ENCODE measurements at places on chromosomes 12 and 14.

- no peak for DNase-seq
Observed at GRCh38 chr14:96748362-96748761, 48.8 kb upstream of the VRK1 start.

DNA sequence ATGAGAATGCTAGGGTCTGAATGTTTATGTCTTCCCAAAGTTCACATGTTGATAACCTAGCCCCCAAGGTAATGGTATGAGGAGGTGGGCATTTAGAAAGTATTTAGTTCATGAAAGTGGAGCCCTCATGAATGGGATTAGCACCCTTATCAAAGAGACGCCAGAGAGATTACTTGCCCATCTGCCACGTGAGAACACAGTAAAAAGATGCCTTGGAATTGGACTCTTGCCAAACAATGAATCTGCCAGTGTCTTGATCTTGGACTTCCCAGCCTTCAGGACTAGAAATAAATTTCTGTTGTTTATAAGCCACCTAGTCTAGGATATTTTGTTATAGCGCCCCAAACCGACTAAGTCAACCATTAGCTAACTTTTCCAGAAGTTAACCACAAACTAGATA, 92.0 kb upstream of the SLC38A4 start:
- no peak for DNase-seq

GRCh38 chr14:66254038-66254437, 232.1 kb upstream of the CCDC196 start:
- no peak for DNase-seq

DNA sequence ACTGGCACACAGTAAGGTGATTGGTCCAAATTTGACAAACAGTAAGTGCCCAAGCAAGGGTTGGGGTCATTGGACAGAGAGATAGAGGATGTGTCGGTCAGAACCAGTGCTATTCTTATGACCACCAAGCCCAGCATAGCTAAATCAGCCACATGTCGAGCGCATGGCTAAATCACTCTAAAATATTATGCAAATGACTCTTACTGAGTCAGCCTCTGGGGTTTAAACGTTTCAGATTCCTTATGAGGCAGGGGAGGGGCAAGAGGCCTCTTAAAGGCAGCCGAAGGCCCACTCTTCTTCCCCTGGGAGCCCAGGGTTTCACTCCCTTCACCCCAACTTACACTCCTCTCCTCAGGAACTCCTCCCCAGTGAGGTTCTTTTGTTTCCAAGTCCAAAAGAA, 603 bp upstream of the ENDOU start:
- no peak for DNase-seq

DNA sequence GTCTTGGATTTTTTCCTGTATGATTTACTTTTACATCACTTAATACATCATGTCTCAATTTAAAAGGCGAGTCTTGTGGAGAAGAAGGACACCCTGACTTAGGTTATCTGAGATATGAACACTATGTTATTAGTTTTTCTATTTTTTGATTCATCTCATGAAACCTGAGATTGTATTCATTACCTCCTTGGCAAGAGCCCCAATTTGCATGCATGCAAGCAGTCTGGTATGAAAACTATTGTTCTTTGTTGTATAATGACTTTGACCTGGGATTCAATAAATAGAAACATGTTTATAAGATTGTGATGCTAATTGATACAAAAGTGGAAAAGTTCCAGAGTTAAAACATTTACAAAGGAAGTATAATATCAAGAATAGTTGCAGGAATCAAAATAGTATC, 576.1 kb downstream of the NOVA1 start:
- DNase-seq, result no peak

DNA sequence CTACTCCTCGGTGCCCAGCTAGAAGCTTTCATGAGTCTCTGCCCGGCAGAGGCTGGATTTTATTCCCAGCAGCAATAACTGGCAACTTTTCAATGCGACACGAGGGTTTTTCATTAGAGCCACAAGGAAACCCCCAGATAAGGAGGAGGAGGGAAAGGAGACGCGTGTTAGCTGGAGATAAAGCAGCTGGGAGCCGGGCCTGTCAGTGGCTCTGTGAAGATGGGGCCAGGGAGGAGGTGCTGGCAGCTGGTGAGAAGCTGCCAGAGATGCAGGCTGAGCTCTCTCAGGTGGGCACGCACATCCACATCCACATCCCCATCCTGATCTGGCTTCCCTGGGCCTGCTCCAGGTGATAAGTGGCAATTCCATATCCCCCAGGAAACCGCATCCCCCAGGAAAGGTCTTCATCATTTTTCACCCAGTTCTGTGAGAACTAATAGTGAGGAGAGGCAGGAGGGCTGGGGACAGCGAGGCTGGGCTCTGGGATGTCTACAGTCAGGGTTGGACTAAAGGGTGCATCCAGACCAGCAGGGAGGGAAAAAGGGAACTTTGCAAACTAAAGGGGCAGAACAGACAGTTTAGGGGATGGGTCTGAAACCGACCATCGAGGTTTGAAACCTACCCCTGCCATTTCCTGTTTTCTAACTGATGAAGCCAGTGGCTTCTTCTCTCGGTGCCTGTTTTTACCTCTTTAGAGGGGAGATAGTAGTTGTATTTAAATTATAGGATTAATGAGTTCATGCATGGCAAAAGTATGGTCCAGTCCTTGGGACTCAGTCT, 413.2 kb downstream of the DPF3 start:
- no peak for DNase-seq

GRCh38 chr12:102964872-102965271, 7.4 kb downstream of the ASCL1 start:
- no peak for DNase-seq

Data from right hindlimb (tissue), 1 donor.